ENCODE measurements at places on chromosomes 11 and 22.
A peak's percentile ranks its signal among the peaks of the same experiment; 100 is the strongest.

- no peak for DNase-seq
Measured at GRCh38 chr11:102573851-102574250, 43.3 kb upstream of the MMP7 start.

- DNase-seq = no peak
Measured at GRCh38 chr22:43298062-43298801, 44.9 kb downstream of the SCUBE1 start.

DNA sequence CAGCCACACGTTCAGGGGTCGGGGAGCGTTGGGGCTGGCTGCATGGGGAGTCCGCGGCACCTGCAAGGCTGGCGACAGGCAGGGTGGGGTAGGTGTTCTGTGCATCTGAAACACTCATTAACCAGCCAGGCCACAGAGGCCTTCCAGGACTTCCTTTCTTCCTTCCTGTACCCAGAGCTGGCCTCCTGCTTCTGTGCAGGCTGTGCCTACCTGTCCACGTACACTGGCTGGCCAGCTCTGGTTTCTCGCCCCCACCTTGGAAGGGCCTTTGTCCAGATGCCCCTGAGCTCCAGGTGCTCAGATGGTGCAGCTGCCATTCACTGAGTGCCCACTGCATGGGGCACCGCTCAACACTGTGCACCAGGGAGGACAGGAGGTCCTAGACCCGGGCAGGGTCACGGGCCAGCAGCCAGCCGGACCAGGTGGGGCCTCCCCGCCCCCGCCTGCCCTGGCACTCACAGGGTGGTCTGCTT is 15.9 kb downstream of the TTLL12 start:
- DNase-seq = no peak

GRCh38 chr11:21321072-21321471 is 651.7 kb downstream of the NELL1 start:
- DNase-seq = no peak

GRCh38 chr22:44755956-44756361 is 3.6 kb downstream of the ARHGAP8 start:
- DNase-seq = no peak

- DNase-seq = no peak
Measured at GRCh38 chr22:38853196-38853651, 9.4 kb upstream of the NPTXR start.

DNA sequence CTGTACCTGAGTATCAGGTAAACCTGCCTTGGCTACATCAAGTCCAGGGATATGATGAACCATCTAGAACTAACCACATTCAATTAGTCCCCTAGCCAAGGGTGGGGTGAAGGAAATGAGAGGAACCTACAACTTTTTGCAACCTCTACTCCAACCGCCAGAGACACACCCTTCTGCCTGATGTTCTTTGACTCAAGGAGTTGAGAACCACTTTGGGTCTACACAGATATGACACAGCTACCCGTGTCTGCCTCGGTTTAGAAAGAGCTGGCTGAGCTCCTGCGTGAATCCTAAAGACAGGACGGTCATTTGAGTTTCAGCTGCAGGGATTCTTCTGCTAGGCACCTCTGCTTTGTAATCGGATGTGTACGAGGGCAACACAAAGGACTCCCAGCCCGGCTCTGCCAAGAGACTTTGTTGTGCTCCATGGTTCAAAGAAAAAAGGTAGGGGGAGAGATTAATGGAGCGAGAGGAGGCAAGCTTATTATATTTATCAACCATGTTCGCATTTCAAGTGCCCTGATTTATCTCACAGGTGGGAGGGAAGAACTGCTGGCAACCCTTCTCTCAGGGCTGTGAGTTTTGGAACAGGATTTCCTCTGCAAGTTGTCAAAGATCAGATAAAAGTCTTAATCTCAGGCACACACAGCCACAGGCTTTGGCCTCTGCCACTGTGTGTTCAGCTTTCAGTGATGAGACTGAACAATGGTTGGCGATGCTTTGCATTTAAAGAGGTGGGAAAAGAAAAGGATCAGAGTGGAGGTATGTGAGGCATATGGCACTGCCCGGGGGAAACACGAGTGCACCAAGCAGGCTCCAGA is 35.1 kb downstream of the FLI1 start:
- DNase-seq = no peak

DNA sequence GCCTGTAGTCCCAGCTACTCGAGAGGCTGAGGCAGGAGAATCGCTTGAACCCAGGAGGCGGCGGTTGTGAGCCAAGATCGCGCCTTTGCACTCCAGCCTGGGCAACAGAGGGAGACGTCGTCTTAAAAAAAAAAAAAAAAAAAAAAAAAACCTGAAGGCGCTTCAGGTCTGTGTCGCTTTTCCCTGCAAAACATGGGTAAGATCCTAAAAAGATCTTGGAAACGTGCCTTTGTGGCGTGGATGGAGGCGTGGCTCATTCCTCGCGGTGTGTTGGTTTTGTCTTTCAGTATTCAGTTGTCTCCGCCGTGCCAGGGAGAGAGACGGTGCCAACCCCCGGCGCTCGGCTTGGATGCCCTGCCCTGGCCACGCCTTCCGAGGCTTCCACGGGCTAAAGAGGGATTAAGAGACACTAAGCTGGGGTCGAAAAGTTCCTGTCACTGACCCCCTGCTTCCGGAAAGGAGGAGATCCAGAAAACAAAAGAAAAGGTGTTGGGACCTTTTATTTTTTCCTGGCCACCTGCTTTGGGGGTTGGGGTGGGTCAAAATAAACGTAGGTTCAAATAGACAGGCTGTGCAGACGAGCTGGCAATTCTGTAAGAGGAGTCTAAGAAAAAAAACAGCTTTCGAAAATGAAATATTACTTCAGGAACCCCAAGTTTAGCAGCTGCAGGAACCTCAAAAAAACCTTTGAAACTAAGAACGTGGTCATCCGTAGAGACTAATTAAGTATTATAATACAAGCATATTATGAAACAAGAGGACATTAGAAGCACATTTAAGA is 1.1 kb upstream of the SLC35F2 start:
- no peak for DNase-seq

DNA sequence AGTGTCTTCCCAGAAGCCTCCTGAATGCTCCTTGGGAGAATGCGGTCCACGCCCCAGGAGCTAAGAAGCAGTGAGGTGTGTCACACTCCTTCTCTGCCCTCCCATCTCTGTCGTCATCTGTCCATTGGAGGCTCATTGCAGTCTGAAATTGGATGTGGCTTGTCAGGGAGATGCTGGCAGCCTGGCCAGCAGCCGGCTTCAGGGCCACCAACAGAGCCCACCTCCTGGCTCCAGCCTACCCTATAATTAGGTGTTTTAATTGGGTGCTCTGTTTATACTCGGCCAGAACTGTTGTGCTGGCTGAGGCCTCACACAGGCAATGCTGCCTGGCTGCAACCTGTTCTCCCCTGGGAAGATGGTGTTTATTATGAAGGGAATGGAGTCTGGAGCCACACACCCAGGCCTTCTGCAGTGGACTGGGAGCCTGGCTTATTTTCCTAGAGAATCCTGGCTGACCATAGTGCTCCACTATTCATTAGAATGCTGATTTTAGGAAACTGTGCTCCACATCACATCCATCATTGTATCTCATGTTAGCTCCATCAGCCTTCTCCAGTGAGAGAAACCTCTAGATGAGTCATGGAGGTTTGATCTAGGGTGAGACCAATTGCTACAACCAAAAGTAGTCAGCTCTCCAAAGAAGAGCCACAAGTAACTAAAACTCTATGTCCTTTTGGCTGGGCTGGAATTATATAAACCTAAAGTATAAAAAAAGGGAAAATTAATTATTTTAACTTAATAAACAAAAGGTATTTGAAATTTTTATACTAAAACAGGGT is 86.8 kb upstream of the CRTAM start:
- DNase-seq = no peak

DNA sequence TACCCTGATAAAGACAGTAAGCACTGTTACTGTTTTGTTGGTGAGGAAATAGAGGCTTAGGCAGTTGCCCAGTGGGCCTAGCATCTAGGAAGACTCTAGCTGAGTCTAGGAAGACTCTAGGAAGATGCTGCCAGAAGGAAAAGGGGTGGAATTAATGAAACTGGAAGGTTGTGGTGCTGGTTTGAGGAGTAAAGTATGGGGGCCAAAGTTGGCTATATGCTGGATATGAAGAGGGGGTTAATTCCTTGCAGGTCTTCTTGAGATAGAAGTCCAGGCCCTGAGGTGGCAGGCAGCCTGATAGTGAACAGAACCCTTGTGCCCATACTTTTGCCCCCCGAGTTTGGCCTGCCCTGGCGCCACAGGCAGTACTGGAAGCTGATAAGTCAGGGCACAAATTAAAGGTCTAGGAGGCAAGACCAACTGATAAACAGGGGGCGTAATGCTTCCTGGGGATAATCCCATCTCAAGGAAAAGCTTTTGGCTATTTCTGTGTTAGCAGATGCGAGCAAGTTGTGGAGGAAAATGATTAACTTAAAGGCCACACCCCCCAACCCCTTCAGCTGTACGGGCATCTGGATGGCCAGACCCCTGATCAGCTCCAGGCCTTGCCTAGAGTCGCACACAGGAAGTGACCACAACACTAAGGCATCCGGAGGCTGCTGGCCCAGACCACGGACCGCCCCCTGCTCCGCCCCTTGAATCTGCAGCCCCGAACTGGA is 3.1 kb downstream of the ILK start:
- DNase-seq = peak; percentile 91

DNA sequence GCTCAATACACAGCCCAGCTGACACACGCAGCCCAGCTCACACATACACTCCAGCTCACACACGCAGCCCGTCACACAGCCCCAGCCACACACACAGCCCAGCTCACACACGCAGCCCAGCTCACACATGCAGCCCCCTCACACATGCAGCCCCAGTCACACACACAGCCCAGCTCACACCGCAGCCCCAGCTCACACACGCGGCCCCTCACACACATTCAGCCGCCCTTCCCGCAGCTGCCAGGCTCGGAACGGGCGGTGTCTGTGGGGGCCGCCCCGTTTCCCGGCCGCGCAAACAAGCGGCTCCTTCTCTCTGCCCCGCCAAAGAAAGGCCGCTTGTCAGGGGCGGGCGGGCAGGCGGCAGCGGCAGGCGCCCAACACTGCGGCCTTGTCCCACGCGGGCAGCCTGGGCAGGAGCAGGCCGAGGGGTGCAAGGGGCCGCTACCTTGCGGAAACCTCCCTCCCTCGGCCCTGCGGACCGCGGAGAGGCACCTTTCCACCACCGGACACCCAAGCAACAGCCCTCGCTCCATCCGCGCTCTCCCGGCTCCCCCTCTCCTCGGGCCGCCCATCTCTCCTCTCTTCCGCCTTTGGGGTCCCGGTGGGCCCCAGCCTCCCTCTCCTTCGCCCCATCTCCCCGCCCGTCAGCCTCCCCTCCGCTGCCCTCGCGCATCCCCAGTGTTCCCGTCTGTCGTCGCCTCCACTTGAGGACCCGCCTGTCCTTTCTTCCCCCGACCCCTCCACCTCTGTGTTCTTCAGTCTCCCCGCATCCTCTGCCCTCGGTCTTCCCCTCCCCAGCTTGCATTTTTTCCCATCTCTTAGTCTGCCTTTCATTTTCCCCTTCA is 2.2 kb downstream of the PHLDB1 start:
- DNase-seq = no peak
